ENCODE measurements at places on chromosomes 4 and X.
A peak's percentile ranks its signal among the peaks of the same experiment; 100 is the strongest.

GRCh38 chr4:3374011-3374645 lies 67.6 kb upstream of the HGFAC start:
- DNase-seq, result no peak

DNA sequence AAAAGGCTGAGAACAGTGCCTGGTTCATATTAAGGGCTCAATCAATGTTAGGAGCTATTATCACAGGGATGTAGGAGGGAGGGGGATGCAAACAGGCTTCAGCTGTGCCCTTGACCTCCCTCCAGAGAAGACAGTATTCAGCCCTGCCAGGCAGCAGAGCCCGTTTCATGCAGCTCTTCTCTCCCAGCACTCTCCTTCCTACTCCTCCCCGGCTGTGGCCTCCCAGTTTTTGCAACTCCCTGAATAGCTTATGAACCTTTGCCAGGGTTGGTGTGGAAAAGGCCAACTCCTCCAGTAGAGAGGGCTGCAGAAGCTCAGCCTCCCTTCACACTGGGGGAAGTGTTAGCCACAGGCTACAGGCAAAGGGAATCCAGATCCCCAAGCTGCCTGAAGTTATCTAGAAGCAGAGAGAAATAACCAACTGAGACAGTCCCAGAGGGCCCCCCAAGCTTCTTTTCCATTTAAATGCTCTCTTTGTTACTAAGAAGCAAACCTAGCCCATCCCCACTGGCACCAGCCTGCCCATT lies 31.7 kb upstream of the APLN start:
- DNase-seq, result no peak

DNA sequence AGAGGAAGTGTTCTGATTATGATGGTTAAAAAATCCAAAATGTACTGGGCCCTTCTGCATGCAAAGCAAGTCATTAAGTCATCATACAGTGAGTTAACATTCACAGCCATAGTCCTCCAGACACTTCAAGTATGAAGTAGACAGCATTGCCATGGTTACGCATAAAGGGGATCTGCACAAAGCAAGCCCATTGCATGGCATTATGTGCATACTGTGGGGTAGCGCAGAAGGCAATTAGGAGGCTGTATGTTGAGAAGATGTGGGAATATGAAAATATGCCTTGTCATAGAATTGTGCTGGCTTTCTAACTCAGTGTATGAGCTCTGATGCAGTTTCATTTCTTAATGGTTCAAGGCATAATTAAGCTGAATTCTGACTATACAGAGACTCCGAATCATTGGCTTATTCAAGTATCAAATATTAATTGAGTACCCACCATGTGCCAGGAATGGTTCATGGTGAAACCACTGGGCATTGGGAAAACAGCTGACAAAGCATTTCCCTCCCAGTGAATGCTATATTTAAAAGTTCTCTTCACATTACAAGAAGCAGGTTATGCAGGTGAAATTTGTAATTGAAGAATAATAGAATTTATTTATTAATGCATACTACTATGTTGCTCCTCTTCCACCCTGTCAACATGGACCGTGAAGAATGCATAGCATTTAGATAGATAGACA lies 588.9 kb downstream of the ZNF674 start:
- DNase-seq, result no peak

GRCh38 chrX:131288738-131289511 lies at the start of gene IGSF1:
TSS of gene IGSF1 (minus strand) at chrX:131289306. CDS start at chrX:131286674, 2,632 bp downstream.
- DNase-seq, result peak; percentile 42

- DNase-seq, result no peak
Measured at GRCh38 chr4:89263265-89263664, 44.3 kb downstream of the GPRIN3 start.

DNA sequence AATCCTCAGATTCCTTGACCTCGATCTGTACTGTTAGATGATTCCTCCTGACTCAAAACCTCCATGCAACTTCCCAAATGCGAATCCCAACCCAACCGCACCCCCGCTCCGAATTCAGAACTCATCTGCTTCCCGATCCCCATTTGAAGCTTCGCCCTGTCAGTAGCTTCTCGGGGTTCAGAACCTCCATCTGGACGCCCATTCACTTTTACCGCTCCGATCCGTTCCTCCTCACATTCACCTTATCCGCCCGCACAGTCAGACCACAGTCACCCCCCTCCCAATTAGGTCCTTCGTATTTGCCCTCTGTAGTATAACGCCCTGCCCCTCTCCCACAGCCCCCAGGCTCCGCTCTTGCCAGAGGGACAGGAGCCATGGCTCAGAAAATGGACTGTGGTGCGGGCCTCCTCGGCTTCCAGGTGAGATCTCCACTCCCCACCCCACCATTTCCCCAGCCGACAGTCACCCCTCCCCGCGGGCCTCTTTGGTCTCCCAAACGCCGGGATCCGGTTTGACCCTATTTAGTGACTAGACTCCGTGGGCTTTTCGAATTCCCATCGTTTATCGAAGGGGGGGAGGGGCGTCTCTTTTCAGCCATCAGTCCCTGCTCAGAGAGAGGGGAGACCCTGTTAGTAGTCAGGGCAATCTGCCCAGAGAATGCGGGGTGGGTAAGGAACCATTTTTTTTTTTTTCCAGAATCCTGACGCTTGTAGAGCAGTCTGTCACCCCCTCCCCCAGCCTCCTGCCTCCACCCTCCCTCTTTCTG lies 691 bp downstream of the MAGED1 start:
- DNase-seq, result no peak

DNA sequence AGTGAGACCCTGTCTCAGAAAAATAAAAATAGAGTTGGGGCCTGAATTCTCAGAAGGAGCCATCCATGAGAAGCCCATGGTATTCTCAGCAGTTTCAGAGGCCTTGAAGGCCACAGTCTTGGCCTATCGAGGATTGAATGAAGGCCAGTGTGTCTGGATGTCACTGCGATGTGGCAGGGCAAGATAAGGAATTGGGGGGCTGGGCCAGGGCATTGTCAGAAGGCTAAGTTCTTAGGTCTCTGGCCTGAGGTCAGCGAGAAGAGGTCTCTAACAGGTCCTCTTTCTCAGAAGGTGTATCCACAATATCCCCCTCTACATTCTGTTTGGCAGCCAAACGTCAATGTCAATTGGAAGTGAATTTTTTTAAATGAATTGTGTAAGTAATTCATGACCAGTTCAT lies 5.7 kb downstream of the ZNF275 start:
- no peak for DNase-seq

GRCh38 chrX:27751976-27752375 lies 55.8 kb upstream of the MAGEB10 start:
- DNase-seq, result no peak

DNA sequence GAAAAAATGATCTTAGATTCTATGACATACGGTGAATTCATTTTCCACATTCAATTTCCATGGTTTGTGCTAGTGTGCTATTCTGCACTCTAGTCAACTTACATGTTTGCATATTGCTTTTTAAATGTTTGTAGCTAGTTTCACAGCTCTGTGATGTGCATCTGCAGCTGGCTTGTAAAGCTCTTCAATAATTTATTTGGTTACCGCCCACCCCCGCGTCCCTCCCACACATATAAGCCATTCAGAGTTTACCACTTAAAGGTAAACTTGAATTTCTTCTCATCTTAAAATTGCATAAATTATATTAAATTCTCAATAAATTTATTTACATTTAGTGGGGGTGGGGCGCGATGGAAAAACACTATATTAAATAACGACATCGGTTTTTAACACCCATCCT lies 291 bp upstream of the NBDY start:
- no peak for DNase-seq

DNA sequence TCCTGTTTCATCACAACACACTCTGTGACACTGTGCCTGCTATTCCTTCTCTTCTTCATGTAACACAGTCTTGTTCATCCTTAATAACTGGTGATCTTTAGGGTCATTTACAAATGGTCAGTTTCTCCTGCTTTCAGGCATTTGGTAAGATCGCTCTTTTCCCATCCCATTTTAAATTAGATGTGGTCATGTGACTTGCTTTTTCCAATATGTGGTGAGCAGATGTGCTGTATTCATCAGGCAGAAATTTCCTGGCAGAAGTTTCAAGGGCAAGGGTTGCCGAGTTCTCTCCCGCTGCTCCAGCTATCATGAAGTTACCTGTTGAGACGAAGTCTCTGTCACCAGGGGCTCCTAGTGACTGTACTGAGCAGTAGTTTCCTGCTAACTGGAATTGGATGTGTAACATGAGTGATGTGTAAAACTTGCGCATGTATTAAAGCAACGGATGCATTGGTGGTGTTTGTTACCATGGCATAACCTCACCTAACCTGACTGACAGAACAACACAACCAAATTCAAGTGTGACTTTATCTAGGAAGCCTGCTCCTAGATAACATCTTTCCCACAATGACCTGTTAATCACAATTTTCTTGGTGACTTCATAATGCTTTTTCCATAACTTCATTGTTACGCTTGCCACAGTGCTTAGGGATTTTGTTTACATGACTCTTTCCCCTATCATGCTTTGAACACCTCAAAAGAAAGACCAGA lies 29.5 kb upstream of the BMPR1B start:
- no peak for DNase-seq

DNA sequence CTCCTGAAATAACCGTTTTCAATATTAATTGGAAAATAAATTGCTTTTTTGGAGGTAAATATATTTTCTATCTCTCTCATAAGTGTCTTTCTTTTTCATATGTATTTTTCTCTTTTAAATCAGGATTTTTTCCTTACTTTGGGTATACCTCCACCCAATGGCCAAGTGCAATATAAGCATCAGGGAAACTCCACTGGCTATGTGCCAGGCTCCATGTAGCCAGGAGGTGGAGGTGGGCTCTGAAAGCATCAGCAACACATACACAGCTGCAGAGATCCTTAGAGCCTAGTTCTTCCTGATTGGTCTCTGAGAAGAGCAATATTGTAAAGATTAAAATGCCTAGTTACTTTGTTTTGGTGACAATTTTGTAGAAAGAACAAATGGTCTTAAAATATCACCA lies 3.4 kb downstream of the GABRA2 start:
- DNase-seq, result peak; percentile 64

GRCh38 chr4:136818811-136819330 lies 713.4 kb downstream of the PCDH18 start:
- DNase-seq, result no peak

GRCh38 chr4:76641758-76642157 lies 206.7 kb downstream of the SHROOM3 start:
- DNase-seq, result no peak

DNA sequence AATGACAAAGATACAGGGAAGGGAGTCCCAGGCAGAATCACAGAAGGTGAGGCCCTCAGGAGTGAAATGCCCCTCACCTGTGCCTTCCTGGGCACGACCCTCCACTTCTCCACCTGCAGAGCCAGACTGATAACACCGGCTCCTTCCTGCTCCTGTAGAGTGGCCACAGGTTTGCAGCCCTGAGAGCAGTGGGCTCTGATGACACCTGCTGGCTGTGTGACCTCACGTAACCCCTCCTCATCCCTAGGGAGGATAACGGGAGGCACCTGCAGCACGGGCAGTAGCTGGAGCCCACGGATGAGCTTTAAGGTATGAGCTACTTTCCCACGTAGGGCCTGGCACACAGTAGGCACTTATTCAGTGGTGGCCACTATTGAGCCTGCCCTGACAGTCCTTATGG lies 25.5 kb upstream of the MAN2B2 start:
- DNase-seq, result no peak

DNA sequence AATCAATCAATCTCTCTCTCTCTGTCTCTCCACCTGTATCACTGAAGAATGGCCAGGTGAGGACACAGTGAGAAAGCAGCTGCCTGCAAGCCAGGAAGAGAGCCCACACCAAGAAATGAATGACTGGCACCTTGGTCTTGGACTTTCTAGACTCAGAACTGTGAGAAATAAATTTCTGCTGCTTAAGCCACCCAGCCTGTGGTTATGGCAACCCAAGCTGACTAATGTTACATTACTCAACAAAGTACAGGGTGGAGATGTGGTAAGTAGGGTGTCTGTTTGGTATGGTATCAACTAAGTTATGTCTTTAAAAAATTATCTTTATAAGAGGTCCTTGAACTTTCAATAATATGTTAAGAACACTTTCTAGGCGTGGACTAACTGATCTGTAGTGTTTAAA lies 159.3 kb downstream of the EPHA5 start:
- DNase-seq, result no peak

GRCh38 chrX:42934020-42934726 lies 156.2 kb upstream of the PPP1R2C start:
- no peak for DNase-seq

GRCh38 chrX:38220024-38220414 lies 652 bp downstream of the SRPX start:
- no peak for DNase-seq

- peak; percentile 4 for DNase-seq
Measured at GRCh38 chr4:2245787-2246275, 3.9 kb upstream of the HAUS3 start.
